ENCODE measurements at places on chromosomes 1 and 21.
A peak's percentile ranks its signal among the peaks of the same experiment; 100 is the strongest.

- no peak for DNase-seq
Observed at GRCh38 chr1:33758698-33759097, 105.2 kb upstream of the HMGB4 start.

GRCh38 chr1:10671090-10671489 lies 125.4 kb downstream of the CASZ1 start:
- no peak for DNase-seq

GRCh38 chr1:63721531-63722189 lies 52.2 kb upstream of the ROR1 start:
- DNase-seq = no peak

- DNase-seq = no peak
Observed at GRCh38 chr1:201673093-201673492, 134.2 kb downstream of the NAV1 start.

DNA sequence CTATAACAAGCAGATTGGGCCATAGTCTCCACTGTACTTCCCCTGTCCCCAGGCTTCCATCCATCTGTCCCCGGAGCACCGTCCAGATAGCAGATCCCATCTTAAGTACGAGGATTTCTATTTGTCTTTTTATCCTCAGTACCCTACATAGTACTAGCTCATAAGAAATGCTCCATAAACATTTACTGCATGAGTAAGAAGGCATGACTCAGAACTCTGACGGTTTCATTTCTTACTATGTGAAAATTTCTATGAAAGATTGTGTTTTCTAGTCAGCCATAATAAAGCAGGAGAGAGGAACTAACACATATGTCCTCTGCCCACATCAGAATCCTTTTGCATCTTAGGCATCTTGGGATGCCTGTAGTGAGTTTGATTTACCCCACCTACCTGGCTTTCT lies 49.5 kb downstream of the CHD1L start:
- no peak for DNase-seq

DNA sequence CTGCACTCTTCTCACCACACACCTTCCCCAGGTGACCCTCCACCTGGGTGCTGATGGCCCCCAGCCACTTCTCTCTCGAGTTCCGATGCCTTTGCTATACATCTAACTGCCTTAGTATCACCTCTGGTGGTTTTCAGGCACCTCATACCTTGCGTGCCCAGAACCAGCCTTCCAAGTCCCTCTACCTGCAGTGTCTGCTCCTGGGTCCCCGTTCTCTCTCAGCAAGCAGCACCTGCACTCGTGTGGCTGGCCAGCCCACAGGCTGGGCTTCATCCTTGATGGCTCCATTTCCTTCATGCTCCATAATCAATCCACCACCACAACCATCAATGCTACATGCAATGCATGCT lies 49.2 kb upstream of the EDN2 start:
- DNase-seq = no peak

GRCh38 chr1:3819771-3820200 lies 23.5 kb upstream of the LRRC47 start:
- DNase-seq = no peak

DNA sequence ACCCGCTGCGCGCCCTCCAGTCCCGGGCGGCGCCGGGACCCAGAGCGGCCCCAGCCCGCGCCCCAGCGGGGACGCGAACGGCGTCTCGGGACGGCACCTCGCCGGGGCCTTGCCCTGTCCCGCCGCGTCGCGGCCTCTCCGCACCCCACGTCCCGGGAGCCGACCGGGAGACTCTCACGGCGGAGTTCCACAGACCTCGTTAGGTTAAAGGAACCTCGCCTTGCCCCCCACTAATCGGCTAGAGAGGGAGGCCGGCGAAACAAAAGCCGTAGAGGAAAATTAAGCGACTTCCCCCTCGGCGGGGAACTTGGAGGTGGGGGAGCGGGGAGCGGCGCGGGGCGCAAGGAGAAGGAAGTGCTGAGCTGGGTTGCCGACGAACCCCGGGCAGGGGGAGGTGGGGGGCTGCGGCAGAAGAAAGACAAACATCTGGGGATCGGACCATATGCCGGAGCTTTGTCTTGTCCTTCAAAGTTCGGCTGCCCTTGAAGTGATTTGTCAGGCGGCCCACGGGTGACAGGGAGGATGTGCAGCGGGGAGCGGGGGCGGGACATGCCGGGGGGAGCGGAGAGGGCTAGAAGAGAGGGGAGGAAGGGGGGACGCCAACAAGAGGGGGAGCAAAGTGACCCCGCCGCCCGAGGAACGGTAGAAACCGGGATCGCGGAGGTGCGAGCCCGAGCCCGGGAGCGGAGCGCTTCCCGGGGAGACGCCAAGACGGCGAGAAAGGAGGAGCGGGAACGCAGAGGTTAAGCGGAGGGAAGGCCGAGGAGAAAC lies 120.0 kb upstream of the RRP15 start:
- no peak for DNase-seq

DNA sequence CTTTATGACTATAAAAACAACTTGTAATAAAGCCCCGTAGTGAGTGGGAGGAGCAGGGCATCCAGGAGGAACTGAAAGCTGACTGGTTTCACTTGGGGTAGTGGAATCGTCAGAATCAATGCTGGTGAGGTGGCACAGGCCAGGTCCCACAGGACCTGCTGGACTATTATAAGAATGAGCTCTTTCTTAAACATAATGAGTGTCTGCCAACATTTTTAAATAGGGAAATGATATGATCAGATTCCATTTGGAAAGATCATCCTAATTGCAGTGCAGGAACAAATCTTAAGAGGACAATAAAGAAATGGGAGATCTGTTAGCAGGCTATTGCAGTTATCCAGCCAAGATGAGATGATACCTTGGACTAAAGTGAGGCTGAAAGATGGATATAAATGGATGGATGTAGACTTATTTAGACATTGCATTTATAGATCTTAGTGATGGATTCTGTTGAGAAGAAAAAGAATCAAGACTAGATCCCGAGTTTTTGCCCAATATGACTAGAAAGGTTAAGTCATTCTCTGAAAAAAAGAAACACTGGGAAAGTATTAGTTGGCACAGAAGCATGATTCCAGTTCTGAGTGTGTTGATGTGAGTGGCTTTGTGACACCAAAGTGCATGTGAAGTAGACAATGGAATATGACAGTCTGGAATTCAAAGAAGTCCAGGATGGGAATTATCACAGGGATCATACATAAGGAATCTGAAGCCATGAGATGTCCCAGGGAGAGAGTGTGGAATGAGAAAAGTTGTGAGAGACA lies 153.3 kb upstream of the SGIP1 start:
- DNase-seq = no peak

GRCh38 chr1:155110826-155111225 lies 16.9 kb upstream of the EFNA1 start:
- DNase-seq = no peak

- no peak for DNase-seq
Observed at GRCh38 chr1:111509997-111510375, 6.6 kb upstream of the ADORA3 start.

- DNase-seq = no peak
Observed at GRCh38 chr1:70764747-70765146, 282.9 kb downstream of the PTGER3 start.

DNA sequence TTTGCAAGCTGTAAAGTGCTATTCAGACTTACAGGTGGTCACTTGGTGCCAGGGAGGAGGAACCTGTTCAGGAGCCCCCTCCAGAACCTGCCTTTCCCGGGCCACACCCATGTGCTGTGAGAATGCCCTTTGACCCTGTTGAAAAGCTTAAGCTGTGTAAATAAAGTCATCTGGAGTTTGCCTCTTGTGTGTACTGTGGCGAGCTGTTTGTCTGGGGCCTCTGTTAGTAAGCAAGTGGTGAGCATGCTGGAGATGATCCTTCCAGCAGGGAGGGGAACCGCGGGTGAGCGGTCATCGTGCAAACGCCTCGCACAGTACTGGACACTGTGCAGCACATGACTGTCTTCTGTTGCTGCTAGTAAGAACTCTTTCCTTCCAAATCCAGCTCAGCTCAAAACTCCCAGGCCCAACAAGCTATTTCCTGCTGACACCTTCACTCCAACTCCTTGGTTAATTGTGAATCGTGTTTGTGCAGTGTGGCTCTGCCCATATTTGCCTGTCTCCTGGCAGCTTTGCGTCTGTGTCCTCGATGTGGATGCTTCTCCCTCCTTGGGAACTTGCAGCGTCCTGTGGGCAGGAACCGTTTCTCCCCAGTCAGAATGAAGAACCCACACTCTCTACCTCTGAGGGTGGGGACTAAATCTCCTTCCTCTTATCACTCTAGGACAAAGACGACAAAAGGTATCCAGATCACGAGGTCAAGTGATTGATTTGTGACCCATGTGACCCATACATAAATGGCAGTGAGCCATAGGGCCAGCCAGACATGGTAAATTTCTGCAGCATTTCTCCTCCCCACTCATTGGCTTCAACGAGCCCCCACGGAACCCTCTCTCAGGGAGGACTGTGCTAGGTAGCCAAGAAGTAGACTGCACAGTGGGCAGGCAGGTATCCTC lies 13.9 kb upstream of the BTG2 start:
- no peak for DNase-seq

GRCh38 chr1:37502104-37502503 lies 12.5 kb downstream of the MEAF6 start:
- no peak for DNase-seq

DNA sequence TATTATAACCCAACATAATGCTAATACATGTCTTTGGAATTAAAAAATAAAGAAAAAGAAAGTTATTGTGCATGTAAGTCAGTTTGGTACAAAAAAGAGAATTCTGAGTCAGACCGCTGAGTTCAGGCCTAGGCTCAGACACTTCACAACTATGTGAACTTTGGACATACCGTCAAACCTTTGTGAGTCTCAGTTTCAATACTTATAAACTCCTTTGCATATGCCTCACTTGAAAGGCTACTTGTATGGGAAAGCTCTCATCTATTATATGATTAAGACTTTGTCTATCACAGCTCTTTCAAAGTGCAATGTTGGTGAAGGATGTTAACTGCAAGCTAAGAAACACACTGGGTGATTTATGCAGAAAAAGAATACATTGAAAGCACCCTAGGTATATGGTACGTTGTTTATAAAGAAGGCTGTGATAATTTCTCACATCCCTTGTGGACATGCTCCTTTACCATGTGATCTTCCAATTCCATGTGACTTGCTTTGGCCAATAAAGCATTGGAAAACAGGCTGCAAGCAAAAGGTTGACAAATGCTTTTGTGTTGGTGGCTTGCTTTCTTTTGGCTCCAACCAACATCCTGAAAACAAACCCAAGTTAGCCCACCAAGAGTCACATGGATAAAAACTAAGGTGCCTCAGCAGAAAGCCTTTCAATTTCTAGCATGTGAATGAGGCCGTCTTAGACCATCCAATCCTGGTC lies 49.6 kb downstream of the INTS7 start:
- DNase-seq = no peak

DNA sequence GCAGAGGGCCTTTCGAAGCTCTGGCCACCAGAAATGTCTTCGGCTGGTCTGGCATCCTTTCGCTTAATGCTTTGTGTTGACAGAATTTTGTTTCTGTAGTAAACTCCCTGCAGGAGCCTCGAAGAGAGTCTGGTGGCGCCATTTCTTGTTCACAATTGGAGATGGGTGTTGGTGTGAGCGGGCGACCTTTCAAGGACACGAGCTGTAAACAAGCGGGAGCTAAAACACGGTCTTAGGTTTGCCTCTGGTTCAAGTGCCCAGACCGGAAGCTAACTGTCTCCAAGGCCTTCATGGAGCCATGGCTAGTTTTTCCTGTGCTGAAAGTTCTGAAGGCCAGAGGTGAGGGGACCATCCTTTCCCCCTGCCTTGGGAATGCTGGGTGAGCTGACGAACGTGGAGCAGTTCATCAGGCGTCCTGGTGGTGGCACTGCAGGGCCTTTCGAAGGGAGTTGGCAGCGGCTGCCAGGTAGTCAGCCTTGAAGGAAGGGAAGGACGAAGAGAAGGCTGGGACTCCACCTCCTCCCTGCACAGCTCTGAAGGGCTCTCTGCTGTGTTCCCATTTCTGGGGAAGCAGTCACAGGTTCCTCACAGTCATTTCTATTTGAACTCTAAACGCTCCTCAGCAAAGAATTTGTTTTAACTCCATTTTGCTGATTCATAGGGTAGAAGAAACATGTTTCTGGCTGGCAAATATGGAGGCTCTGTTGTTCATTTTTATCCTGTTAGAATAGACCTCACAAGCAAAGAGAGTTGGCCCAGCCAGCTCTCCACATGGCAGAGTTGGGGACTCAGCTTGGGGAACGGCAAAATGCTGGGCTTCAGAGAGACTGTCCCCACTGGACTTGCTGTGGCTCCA lies 35.2 kb downstream of the URB2 start:
- peak; percentile 20 for DNase-seq

DNA sequence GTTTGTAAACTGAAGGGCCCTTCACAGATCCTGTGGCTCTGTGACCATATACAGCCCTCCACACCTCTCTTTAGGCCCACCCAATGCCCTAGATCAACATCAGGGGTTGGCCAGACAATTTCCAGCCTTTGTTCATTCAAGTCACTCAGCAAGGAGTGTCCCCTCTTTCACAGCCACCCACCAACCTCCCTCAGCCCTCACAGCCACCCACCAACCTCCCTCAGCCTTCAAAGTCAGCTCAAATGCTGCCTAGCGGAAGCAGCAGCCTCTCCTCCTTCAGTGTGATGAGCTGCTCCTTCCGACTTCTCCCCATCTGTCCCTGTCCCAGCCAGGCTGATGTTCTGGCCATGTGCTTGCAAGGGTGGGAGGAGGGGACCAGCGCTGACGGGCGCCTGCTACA lies 71.4 kb downstream of the DMRTB1 start:
- no peak for DNase-seq

GRCh38 chr1:67684526-67685066 lies 405 bp upstream of the GADD45A start:
- no peak for DNase-seq

DNA sequence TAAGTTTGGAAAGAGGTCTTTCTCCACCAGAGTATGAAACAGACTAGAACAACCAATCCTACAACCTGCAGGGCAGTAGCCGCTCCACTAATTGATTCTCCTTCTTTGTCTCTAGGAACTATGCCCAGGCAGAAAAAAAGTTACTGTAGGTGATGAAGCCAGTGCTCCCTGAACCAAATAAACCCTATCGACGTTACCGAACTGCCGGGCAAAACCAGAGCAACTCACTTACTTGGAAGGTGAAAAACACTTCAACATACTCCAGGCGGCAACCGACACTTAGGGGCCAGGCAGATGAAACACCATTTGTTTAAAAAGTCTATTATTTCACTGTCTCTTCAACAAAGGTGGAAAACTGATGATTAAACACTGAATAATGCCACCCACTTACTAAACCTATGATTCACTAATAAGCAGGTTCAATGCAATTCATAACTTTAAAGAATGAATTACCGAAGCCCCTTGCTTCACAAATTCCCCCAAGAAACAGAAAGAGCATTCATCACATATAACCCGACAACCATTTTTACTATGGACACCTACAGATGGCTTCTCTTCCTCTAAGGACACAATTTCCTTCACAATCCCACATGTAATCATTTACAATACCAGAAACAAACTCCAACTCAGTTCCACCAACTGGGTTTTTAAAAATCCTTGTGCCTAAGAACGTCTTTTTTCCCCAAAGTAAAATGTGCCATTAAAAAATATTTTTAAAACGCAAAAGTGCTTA lies 1.6 kb downstream of the NRIP1 start:
- peak; percentile 4 for DNase-seq

DNA sequence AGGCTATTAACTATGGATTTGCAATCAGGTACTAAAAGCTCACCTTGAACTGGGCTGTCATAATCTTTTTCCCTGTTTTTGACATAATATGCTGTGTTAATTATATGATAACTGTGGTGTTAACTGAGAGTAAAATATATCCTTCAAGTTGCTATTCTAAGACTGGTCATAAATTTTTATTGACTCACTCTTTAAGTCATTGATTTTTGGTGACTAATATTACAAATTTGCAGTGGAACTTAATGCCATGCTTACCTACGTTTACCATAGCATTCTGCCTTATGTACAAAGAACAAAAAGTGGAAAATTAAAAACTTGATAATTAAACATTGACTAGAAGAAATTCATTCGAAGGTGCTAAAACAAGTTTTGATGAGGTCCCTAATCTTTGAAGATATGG lies 872.4 kb downstream of the BRINP3 start:
- no peak for DNase-seq

Measured in activated CD8-positive, alpha-beta memory T cell treated with anti-CD3 and anti-CD28 coated beads for 4 hours (primary cell).